NCI-H1417 treated with DMSO at 0.1 percent for 48 hours (cell line): ENCODE measurements at places on chromosomes 1 and 21.

GRCh38 chr21:42746240-42746592, 92.8 kb downstream of the PDE9A start:
- DNase-seq: no peak

DNA sequence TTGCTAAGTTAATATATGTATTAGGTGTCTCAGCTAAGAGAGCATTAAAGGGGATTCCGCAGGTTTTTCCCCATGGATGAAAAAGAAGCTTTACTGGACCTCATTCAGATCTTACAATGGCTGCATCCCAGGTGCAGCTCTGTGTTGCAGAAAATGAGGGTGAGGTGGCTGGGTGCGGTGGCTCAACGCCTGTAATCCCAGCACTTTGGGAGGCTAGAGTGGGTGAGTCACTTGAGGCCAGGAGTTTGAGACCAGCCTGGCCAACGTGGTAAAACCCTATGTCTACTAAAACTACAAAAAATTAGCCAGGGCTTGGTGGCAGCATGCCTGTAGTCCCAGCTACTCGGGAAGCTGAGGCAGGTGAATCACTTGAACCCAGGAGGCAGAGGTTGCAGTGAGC, 58.5 kb upstream of the MORC3 start:
- DNase-seq: no peak

DNA sequence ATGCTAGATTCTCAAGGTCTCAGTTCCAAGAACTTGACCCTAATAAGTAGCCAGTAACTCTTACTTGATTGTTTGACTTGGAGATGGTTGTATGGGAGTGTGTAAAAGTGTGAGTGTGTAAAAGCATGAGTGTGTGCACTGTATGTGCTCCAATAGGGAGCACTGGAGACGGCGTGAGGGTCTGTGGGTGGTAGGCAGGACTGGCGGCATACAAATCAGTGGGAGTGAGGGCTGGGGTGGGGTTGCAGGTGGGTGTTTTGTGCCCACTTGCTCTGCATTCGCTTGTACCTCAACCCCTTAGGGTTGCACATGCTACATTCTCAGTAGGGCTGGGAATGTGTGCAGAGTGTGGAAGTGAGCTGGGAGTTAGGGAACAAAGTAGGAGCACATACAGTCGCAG, 79.5 kb upstream of the CD34 start:
- no peak for DNase-seq

DNA sequence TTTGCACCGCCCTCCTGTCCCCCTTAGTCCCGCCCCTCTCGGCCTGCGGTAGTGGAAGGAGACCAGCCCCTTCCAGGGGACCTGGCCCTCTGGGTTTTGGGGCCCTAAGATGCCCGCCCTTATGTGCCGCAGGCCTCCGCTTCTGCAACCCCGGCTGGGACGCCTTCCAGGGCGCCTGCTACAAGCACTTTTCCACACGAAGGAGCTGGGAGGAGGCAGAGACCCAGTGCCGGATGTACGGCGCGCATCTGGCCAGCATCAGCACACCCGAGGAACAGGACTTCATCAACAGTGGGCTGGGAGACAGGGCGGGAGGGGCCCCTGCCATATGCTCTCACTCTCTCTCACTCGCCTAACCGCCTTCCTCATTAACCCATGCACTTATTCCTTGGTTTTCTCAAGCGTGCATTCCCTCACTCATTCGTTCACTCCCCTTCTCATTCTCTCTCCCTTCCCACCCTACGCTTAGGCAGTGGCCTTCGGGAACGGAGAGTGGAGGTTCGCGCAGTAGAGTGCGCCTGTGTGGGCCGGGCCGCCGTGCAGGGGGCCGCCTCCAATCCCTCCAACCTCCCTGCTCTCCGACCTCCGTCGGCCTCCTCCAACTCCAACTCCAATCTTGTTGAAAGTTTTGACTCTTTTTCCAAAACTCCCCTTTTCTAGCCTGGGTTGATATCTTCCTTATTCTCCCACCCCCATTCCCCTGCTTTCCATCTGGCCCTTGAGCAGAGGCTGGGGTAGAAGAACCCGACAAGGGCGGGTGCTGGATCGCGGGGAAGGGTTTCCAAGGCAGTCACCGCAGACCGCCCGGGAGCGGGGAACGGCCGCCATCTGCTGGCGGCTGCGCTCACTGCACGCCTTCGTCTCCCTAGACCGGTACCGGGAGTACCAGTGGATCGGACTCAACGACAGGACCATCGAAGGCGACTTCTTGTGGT, 15.2 kb downstream of the BCAN start:
- no peak for DNase-seq

GRCh38 chr21:36807422-36807928, 108.6 kb downstream of the SIM2 start:
- no peak for DNase-seq

DNA sequence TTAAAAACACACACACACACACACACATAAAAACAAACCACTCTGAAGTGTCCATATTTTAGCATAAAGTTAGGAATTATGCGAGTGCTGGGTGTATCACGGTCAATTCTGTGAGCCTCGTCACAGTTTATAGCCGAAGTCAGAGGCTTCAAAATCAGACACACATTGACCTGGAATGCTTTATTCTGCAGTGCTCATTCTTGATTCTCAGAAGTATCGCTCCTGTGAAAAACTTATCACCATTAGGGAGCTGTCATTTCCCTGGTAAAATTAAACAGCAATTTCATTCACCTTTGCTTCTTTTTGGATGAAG, 8.7 kb upstream of the IRF2BP2 start:
- no peak for DNase-seq

GRCh38 chr21:14755086-14755485, 209.0 kb upstream of the SAMSN1 start:
- no peak for DNase-seq

- no peak for DNase-seq
Observed at GRCh38 chr1:184298440-184299405, 88.1 kb upstream of the C1orf21 start.

DNA sequence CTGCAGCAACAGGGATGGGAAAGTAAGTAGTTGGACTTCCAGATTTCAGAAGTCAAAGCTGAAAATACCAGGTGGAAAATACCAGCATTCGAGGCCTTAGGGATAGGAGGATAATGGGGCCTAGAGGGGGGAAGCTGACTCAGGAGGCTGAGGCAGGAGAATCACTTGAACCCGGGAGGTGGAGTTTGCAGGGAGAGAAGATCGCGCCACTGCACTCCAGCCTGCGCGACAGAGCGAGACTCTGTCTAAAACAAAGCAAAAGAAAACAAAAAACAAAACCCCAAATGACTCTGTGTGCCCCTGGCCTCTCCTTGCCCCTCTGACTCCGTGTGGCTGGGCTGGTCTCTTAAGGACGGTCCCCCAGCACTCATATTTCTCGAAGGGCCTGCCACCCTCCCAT, 3.4 kb downstream of the SH2D2A start:
- no peak for DNase-seq
